Calu3 (cell line): ENCODE measurements at places on chromosomes 4 and X.

GRCh38 chr4:156725257-156725656 is 246.3 kb downstream of the PDGFC start:
- no peak for DNase-seq

- DNase-seq, result no peak
Measured at GRCh38 chr4:173538148-173538908, 8.3 kb upstream of the HAND2 start.

- DNase-seq, result no peak
Measured at GRCh38 chr4:44186096-44186849, 262.3 kb downstream of the KCTD8 start.

DNA sequence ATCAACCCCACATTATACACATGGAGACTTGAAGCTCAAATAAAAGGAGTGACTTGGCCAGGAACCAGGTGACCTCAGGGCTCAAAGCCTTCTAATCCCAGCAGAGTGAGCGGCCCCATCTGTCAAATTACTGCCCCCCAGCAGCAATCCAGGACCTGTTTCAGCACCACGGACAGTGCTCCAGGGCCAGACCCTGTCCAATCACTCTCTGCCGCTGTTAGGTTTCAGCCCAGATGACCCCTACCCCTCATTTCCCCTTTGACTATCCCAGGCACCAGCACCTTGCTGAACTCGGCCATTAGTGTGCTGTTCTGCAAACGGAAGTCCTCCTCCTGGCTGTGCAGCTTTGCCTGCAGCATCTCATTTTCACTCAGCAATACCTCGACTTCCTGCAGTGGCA is 5.1 kb downstream of the GRIPAP1 start:
- no peak for DNase-seq

GRCh38 chr4:86117705-86118302 is 242.0 kb downstream of the MAPK10 start:
- no peak for DNase-seq
